ENCODE measurements at places on chromosomes 3 and 15. TPM values are rescaled to one million over a fixed set of nuclear protein-coding genes. Genes with fewer than 3 reads are reported as not detected.

GRCh38 chr3:22981166-22981565 lies 222.0 kb upstream of the UBE2E2 start:
- DNase-seq: no peak
- no peak overlapping the region for H3K4me3 ChIP-seq
- H3K27me3 ChIP-seq: no peaks in the 10 kb centered on the region
- H3K36me3 ChIP-seq: no peaks in the 10 kb centered on the region
- no peak overlapping the region for H3K27ac ChIP-seq

DNA sequence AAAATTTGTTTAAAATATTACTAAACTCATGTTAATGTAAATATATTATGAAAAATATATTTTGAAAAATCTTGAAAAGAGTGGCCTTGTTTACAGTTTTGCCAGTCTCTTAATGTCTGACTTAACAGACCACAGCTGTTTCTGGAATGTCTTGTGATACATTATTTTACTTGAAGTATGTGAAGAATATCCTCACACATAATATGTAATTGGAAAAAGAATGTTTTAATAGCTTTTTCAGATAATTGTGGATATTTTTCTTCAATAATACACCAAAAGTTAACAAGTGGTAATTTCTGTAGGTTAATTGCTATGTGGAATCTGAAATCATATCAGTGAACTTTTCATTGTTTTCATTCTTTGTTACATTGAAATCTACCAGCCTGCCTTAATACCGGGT lies 101.3 kb downstream of the UBE2E2 start:
- H3K27ac ChIP-seq: no peak overlapping the region
- no peaks in the 10 kb centered on the region for H3K36me3 ChIP-seq
- no peaks in the 10 kb centered on the region for H3K4me1 ChIP-seq
- DNase-seq: no peak

The GRK7 gene
- not detected for total RNA-seq

The CNTN6 gene
- not detected for total RNA-seq

The BHLHE40 gene
- 109 TPM for total RNA-seq

DNA sequence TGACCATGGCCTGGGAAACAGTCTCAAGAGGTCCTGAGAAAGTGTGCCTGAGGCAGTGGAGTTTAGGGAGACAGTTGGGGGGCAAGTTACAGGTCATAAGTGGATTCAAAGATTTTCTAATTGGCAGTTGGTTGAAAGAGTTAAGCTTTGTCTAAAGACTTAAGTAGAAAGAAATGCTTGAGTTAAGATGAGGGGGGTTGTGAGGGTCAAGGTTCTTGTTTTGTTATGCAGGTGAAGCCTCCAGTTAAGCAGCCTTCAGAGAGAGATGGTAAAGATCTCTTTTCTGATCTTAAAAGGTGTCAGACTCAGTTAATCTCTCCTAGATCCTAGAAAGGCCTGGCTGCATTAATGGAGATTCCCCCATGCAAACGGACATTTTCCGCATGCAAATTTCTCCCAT lies 356.3 kb upstream of the C2CD4B start:
- no peaks in the 10 kb centered on the region for H3K27me3 ChIP-seq
- DNase-seq: no peak
- no peak overlapping the region for H3K27ac ChIP-seq
- peaks cover 4% of the 10 kb centered on the region for H3K4me1 ChIP-seq
- no peaks in the 10 kb centered on the region for H3K36me3 ChIP-seq

The HRH1 gene
- 17.7 TPM for total RNA-seq

The PLA1A gene
- total RNA-seq: 20.8 TPM

The ERICH6 gene
- total RNA-seq: not detected

DNA sequence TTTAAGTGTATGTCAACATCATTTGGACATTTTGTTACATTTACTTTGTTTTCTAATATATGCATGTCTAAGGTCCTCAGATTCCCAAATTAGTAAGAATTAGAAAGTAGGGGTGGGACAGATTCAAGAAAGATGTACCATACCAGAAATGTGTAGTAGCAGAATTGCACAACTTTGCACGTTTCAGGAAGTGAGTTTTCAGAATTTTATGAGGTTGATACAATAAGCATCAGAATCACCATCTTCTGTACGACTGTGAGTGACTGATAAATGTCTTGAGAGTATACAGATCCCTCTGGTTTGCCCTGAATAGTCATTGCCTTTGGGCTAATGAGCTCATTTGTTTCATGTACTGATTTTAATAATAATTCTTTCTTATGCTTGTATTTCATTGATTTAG lies 9.3 kb downstream of the ARIH2 start:
- H3K27me3 ChIP-seq: no peaks in the 10 kb centered on the region
- H3K36me3 ChIP-seq: peaks cover 21% of the 10 kb centered on the region
- H3K4me1 ChIP-seq: peaks cover 39% of the 10 kb centered on the region
- H3K27ac ChIP-seq: no peak overlapping the region

GRCh38 chr3:8970971-8971589 lies 7.8 kb upstream of the RAD18 start:
- no peaks in the 10 kb centered on the region for H3K27me3 ChIP-seq
- H3K36me3 ChIP-seq: no peaks in the 10 kb centered on the region
- no peak overlapping the region for H3K4me3 ChIP-seq

The GOLGA8J gene
- 1.2 TPM for total RNA-seq

- no peak overlapping the region for H3K27ac ChIP-seq
- H3K27me3 ChIP-seq: no peaks in the 10 kb centered on the region
- peaks cover 31% of the 10 kb centered on the region for H3K36me3 ChIP-seq
- no peak overlapping the region for H3K4me3 ChIP-seq
- H3K4me1 ChIP-seq: no peaks in the 10 kb centered on the region
- DNase-seq: no peak
Observed at GRCh38 chr3:184345317-184346144, 8.1 kb downstream of the FAM131A start.

The TXNRD3 gene
- 8.3 TPM for total RNA-seq

The LRRC31 gene
- total RNA-seq: not detected

The DUOXA2 gene
- not detected for total RNA-seq

The TPRG1 gene
- 14.5 TPM for total RNA-seq

The CHRNA5 gene
- total RNA-seq: 1.6 TPM

The GREM1 gene
- total RNA-seq: 0.42 TPM

DNA sequence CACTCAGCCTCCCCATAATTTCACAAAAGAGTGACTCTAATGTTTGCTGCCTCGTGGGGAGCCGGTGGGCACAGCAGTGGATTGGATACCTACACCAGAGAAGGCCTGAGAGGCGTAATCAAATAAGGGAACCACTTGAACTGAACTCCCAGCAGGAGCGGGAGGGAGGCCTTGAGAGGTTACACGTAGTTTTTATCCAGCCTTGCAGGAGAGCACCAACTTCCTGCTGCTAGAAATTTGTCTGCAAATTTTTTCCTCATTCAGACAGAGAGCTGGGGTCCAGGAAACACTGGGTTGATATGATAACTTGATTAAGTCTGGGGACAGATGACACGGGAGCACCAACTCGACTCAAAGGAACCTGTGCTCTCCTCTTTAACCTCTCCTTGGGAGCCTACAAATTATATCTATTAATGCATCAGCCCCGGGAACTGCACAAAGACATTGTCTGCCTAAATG lies 69.8 kb downstream of the HES1 start:
- peak overlapping the region; percentile 19 for H3K4me3 ChIP-seq
- no peak for DNase-seq
- no peaks in the 10 kb centered on the region for H3K4me1 ChIP-seq
- no peak overlapping the region for H3K27ac ChIP-seq

- no peak for DNase-seq
- peak overlapping the region; percentile 40 for H3K27ac ChIP-seq
- H3K4me3 ChIP-seq: no peak overlapping the region
- H3K36me3 ChIP-seq: peaks cover 47% of the 10 kb centered on the region
- H3K4me1 ChIP-seq: peaks cover 6% of the 10 kb centered on the region
Observed at GRCh38 chr3:124762661-124763011, 32.4 kb downstream of the UMPS start.

DNA sequence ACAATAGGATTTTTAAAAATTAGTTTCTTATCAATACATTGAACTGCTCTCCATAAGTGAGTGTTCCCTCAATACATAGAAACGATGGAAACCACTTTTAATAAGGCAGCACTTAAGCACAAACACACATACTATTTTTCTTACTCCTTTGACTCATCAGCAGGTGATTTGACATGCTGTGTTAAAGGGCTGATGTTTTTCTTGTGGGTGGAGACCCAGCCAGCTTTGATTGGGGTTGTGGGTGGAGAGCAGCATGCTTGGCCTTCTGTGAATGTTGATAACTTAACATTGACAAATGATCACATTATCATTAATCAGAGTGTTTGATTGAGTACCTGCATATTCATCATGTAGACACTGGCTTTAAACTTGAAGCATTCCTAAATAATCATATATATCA lies 223.0 kb upstream of the DPH6 start:
- H3K4me3 ChIP-seq: no peak overlapping the region
- no peaks in the 10 kb centered on the region for H3K36me3 ChIP-seq
- no peaks in the 10 kb centered on the region for H3K27me3 ChIP-seq
- DNase-seq: no peak
- H3K4me1 ChIP-seq: peaks cover 24% of the 10 kb centered on the region

DNA sequence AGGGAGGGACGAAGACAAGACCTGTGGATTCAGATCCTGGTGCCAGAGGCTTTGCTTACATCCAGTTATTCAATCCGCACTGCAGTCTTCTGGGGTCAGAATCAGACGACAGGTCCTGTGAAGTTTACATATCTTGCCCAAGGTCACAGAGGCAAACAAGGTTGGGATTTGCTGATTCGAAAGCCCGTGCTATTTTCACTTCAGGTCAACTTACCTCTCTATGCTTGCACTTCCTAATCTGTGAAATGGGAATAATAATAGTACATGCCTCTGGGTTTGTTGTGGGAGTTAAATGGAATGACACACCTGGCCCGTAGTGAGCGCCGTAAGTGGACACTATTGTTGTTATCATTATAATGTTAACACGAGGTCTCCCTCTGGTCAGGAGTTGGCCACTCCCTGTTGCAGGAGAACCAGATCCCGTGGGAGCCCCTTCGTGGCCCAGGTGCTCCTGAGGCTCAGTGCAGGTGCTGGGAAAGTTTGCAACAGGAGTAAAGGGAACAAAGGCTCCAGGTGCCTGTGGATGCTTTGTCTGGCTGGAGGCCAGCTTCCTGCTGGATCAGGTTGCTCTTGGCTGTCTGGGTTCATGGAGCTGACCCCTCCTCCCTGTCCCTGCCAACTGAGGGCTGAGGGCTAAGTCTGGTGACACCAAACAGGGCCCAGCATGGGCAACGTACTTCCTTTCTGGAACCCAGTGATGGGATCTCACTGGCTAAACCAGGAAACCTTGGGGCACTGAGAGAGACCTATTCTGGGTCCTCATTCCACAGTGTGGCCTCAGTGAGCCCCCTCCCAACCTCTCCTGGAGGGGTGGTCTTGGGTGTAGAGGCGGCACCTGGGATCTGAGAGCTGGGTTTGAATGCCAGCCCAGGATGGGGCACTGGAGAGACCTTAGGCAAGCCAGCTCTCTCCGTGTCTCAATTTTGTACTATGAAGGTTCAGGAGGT lies 40.1 kb upstream of the SEMA4B start:
- peaks cover 9% of the 10 kb centered on the region for H3K4me1 ChIP-seq
- no peaks in the 10 kb centered on the region for H3K36me3 ChIP-seq
- no peak for DNase-seq
- H3K27me3 ChIP-seq: no peaks in the 10 kb centered on the region
- no peak overlapping the region for H3K27ac ChIP-seq

GRCh38 chr15:79028411-79028964 lies 62.1 kb downstream of the RASGRF1 start:
- no peaks in the 10 kb centered on the region for H3K36me3 ChIP-seq
- no peak overlapping the region for H3K4me3 ChIP-seq
- H3K4me1 ChIP-seq: no peaks in the 10 kb centered on the region
- no peak overlapping the region for H3K27ac ChIP-seq

- H3K4me1 ChIP-seq: peaks cover 9% of the 10 kb centered on the region
- DNase-seq: no peak
- no peaks in the 10 kb centered on the region for H3K36me3 ChIP-seq
- H3K27ac ChIP-seq: peak overlapping the region; percentile 88
- H3K4me3 ChIP-seq: peak overlapping the region; percentile 99
- H3K27me3 ChIP-seq: no peaks in the 10 kb centered on the region
Observed at GRCh38 chr3:18423401-18424212, 1.5 kb downstream of the SATB1 start.

- H3K27ac ChIP-seq: no peak overlapping the region
- H3K27me3 ChIP-seq: no peaks in the 10 kb centered on the region
- DNase-seq: no peak
Observed at GRCh38 chr3:52109611-52110301, 44.5 kb downstream of the POC1A start.

The PARP9 gene
- total RNA-seq: 31.8 TPM

The GRAMD2A gene
- 0.85 TPM for total RNA-seq

DNA sequence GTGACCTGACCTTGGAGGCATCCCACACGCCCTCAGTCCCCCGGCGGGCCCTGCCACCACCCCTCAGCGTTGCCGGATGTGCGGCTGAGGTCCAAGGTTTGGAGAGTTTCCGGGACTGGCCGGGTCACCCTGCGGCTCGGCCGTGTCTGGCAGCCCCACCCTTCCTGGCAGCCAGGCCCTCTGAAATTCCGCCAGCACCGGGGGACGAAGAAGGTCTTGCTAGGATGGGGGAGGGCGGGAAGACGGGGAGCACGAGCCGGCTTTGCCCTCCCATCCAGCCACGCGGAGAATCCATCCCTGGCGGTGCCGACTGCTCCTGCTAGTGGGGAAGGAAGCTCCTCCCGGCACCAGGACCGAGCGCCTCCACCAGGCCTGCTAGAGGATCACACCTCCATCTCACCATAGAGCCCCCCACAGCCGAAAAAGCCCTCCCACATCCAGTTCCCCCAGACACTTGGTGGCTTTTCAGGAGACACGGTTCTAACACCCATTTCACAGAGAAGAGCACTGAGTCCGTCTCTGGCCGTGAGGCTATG lies 81.5 kb downstream of the CPN2 start:
- no peaks in the 10 kb centered on the region for H3K36me3 ChIP-seq
- peak; percentile 58 for DNase-seq
- H3K27me3 ChIP-seq: no peaks in the 10 kb centered on the region
- H3K4me3 ChIP-seq: peak overlapping the region; percentile 6
- peaks cover 72% of the 10 kb centered on the region for H3K4me1 ChIP-seq

DNA sequence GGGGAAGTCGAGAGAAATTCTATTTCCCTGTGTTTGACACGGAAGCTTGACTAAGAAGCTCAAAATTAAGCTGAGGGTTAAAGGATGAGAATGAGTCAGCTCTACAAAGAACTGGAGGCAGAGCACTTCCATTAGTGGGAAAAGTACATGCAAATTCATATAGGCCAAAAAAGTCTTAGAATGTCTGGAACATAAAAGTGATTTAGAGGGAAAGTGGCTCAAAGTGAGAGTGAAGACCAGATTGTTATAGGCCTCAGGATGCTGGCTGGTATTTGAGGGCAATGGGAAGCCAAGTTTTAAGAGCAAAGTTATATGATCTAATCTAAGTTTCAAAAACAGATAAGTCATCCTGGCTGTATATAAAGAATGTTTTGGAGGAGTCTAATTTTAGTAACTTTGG lies 857.3 kb downstream of the NAALADL2 start:
- H3K4me3 ChIP-seq: no peak overlapping the region
- H3K27ac ChIP-seq: no peak overlapping the region
- H3K36me3 ChIP-seq: no peaks in the 10 kb centered on the region
- no peaks in the 10 kb centered on the region for H3K27me3 ChIP-seq

GRCh38 chr3:126706631-126707030 lies 2.6 kb downstream of the CHCHD6 start:
- no peak for DNase-seq
- H3K36me3 ChIP-seq: no peaks in the 10 kb centered on the region
- H3K4me1 ChIP-seq: peaks cover 21% of the 10 kb centered on the region
- no peak overlapping the region for H3K4me3 ChIP-seq
